ENCODE measurements at places on chromosomes 5 and 9. TPM values are rescaled to one million over a fixed set of nuclear protein-coding genes. Genes with fewer than 3 reads are reported as not detected.

The FOXD4L3 gene
- total RNA-seq = not detected

GRCh38 chr5:116953251-116953930 is 378.8 kb upstream of the SEMA6A start:
- no peak for ATAC-seq

- no peak for ATAC-seq
Observed at GRCh38 chr5:82694711-82695285, 382.4 kb downstream of the TMEM167A start.

The FIBCD1 gene
- total RNA-seq = 1.4 TPM

DNA sequence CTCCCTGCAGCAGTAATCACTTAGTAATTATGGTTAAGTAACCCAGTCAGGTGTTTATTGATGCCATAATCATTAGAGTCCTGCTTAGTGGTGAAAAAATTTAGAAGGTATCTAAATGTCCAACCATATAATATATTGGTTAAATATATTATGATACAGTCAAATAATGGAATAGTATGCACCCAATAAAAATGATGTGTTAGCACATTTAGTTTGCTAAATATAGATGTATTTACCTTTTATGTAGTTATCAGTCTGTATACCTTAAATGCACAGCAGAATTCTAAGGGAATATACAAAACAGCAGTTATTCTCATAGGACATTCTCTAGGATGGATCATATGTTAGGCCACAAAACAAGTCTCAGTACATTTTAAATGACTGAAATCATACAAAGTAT is 90.4 kb downstream of the PRKACG start:
- no peak for ATAC-seq

- no peak for ATAC-seq
Observed at GRCh38 chr5:51958473-51958872, 575.2 kb downstream of the ISL1 start.
